ENCODE measurements at places on chromosomes 6 and 20.
A peak's percentile ranks its signal among the peaks of the same experiment; 100 is the strongest.

GRCh38 chr6:18182568-18182967 is 27.3 kb downstream of the KDM1B start:
- DNase-seq = no peak

- no peak for DNase-seq
These were observed 10.1 kb upstream of the CFAP206 start for GRCh38 chr6:87397656-87398055.

- peak; percentile 64 for DNase-seq
These were observed 11.9 kb downstream of the GPX5 start for GRCh38 chr6:28537509-28538140.

DNA sequence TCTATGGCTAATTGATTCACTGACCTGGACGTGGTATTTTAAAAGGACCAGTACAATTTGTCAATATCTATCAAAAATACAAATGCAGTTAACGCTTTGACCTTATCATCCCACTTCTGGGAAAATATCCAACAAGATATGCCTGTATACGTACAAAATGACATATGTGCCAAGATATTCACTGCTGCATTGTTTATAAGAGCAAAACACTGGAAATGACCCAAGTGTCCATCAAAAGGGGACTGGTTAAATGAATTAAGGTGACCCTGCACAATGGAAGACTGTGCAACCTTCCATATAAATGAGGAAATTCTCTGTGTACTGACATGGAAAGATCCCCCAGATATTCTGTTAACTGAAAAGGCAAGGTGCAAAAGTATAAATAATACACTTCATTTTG is 13.9 kb downstream of the TRAM2 start:
- DNase-seq = no peak

GRCh38 chr6:39189915-39190544 is 39.2 kb downstream of the KCNK5 start:
- DNase-seq = no peak

DNA sequence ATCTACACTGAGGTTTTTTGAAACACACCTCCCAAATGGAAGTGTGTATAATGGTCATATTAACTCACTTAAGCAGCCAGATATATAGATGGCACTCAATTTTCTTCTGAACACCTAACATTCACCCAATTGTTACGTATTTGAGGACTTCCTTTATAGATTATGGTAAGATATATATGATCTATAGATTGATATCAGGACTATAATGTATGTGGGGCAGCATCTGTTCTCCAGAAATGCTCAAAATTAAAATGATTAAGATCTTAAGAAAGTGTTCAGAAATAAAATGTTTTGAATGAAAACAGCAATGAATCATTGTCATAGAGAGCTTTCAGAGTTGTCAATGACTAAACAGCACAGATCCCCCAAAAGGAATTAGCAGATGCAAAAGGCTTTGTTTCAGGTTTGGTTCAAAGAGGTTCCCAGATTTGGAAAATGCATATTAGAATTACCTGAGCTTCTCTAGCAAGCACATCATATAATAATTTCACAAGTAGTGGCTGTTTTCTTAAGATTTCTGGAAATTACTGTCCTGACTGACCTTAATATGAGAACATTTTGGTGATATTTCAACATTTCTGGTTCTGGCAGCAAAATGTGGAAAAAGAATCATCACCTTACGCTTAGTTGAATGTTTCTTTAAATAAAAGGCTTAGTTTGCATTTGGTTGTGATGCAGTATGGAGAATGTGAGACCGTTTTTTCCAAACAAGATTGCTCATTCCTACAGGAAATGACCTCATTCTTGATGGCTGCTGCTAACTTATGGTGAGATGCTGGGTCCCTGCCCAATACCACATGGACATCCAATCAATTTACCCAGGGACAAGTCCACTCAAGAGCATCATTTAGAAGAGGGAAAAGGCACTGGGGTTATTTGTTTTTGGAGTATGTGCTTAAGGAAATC is 31.5 kb downstream of the TRAF3IP2 start:
- no peak for DNase-seq

- no peak for DNase-seq
These were observed 5.8 kb upstream of the CNKSR3 start for GRCh38 chr6:154516276-154516675.

- no peak for DNase-seq
These were observed 879.7 kb upstream of the GJE1 start for GRCh38 chr6:141252828-141253608.

DNA sequence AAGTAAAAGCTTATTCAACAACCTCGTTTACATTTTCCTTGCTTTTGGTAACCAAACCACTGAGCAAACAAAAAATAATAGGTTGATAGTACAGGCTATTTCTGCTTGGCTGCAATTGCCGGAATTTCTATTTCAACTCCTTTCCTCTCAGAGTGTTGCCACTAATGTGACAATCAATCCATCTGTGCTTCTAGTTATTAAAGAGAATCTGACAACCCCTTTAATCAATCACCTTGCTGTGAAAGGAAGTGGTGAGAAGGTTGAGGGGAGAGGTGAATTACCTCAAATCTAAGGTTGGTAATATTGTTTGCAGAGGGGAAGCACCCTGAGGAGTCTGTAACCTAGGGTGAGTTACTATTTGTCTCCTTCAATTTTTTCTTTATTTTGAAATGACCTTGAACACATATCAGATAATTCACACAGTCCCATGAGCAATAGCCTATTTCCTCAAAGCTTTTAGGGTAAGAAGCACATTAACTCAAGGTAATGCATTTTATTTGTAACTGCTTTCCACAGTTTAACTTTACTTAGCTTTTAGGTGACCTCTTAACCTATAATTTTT is 603.4 kb downstream of the MMUT start:
- DNase-seq = no peak

GRCh38 chr6:108793516-108794251 is 54.5 kb upstream of the ARMC2 start:
- DNase-seq = no peak
